ENCODE measurements at places on chromosomes 6 and 20.

- DNase-seq = no peak
Observed at GRCh38 chr6:35945650-35946025, 24.7 kb upstream of the SRPK1 start.

DNA sequence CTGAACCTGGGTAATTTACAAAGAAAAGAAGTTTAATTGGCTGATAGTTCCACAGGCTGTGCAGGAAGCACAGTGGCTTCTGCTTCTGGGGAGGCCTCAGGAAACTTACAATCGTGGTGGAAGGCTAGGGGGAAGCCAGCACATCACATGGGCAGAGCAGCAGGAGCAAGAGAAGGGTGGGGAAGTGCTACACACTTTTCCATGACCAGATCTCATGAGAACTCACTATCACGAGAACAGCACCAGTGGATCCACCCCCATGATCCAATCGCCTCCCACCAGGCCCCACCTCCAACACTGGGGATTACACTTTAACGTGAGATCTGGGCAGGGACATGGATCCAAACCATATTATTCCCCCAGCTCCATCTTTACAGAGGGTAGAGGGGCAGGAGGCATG lies 166.4 kb downstream of the NFATC2 start:
- no peak for DNase-seq

- no peak for DNase-seq
Observed at GRCh38 chr20:8589956-8590355, 457.9 kb downstream of the PLCB1 start.

DNA sequence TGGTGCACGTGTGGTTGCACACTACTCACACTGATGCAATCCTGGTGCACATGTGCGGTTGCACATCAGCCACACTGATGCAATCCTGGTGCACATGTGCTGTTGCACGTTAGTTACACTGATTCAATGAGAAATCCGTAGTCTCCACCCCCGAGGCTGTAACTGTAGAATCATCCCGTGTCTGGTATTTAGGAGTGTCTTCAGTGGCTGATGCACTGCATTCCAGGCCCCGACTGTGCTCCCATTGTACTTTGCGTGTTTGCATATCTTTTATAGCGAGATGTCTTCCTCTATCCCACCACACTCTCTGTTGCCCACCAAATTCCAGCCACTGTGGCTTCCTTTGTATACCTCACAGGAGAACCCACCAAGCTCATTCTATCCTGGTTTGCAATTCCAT lies 87.8 kb upstream of the MTHFD1L start:
- no peak for DNase-seq

DNA sequence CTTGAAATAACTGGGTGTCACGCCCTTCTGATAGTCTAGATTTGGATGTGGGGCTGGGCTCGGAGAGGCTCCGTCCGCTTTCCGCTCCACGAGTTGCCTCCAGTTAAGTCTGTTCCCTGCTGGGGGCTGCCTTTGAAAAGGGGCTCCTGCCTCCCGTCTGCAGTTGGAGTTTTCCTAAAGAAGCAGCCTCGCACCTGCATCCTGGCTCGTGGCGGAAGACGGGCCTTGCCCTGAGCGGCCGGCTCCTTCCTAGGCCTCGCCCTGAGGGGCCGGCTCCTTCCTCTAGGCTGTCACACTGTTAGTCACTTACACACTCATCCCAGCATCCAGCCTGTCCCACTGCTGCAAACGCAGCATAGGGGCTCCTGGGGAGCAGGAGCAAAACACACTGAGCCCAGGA lies 74.4 kb downstream of the SMOC2 start:
- DNase-seq = no peak

DNA sequence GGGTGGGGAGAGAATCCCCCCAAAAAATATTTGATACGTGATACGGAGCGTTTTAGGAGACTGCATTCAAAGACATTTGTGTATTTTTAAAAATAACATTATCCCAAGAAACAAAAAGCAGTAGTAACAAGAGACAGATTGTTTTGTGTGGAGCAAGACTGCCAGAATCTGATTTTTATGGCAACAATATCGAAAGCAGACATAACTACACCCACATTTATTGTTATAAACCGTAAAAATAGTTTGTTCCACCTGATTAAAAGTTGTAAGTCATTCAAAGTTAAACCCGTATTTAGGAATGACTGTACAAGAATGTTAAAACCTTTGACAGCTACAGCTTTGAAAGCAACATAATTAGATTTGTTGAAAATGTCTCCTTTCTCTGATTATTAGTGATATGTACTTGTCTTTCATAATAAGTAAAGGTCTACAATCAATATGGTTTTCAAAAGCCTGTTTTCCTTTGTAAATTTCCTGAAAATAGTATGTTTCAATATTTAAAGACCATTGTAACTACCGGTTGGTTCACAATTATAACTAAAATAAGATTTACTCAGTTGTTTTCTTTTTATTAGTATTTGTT lies 2.7 kb downstream of the EYA4 start:
- no peak for DNase-seq

DNA sequence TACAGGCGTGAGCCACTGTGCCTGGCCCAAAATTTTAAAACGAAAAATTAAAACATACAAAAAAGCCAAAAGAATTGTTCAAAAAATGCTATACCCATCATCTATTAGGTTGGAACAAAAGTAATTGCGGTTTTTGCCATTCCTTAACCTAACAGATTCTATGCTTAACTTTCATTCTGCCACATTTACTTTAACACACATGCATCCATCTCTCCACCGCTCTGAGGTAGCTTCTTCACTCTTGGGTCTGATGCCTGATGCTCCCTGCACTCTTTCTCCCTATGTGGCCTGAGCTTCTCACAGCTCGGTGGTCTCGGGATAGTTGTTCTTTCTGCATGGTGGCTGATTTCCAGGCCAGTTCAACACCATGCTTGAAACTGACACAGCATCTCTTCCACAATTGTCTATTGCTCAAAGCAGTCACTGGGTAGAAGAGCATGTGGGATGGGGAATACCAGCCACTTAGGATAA lies 4.7 kb upstream of the MANBAL start:
- DNase-seq = no peak

DNA sequence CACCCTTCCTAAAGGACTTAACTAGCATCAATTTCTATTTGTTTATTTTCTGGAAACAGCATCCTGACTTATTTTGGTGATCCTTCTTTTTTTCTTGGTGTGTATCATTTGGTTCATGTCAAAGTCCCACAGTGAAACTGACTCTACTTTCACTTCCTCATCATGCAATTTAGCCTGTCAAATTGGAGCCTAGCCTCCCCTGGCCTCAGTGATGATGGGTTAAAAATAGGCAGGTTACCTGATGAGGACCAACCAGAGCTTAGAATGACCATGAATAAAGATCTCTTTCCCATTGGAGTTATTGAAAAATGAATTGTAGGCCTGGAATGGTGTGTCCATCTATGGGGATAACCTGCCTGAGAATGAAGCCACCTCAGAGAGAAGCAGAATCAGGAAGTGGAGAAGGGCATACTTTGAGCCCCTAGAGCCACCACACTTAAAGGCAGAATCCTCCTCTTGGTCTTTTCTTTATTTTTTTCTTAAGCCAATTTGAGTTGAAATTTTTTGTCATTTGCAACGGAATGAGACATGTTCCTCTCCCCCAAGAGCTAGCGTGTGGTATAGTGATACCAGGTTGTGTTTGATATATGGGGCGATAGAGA lies 105.6 kb downstream of the BTBD3 start:
- no peak for DNase-seq

DNA sequence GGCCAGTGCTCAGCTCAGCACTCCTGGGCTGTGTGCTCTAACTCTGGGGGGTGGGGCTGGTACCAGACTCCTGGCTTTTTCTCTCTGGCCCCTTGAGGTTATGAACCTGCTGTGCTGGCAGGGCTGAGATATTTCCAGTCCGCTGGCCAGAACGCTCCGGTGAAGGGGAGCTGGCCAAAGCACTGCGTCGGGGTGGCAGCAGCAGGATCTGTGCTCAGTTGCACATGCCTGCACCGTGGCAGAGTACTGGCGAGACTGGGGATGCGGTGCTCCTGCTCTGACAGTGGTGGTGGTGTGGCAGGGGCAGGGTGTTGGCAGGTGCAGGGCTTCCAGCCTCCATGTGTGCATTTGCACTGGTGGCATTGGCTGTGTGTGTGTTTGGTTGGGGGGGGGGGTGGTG lies 374.4 kb downstream of the PHF3 start:
- no peak for DNase-seq
